ENCODE measurements at places on chromosomes 1 and 21. TPM values are rescaled to one million over a fixed set of nuclear protein-coding genes. Genes with fewer than 3 reads are reported as not detected.

The AGMAT gene
- total RNA-seq: 2.6 TPM

The PTPRU gene
- 6.9 TPM for total RNA-seq

The OVAAL gene
- total RNA-seq: not detected

The RGS13 gene
- not detected for total RNA-seq

The CLDN14 gene
- not detected for total RNA-seq

The TMEM52 gene
- 0.43 TPM for total RNA-seq

The SPATA21 gene
- total RNA-seq: not detected

The CENPF gene
- total RNA-seq: 30.7 TPM

The CFAP141 gene
- total RNA-seq: not detected

The GBP6 gene
- total RNA-seq: not detected

The TMEM240 gene
- 2.3 TPM for total RNA-seq

The FALEC gene
- total RNA-seq: 1.3 TPM

The POLR3GL gene
- total RNA-seq: 14.8 TPM

The EFNA4 gene
- 2.6 TPM for total RNA-seq

The RSPO1 gene
- not detected for total RNA-seq

The CSTB gene
- 16.0 TPM for total RNA-seq

The PKNOX1 gene
- total RNA-seq: 16.8 TPM

The NSUN4 gene
- 22.9 TPM for total RNA-seq

The CSMD2 gene
- total RNA-seq: 3.0 TPM

The CYYR1 gene
- not detected for total RNA-seq

The PTGS2 gene
- total RNA-seq: 3.0 TPM

The ATP8B2 gene
- total RNA-seq: 155 TPM

The TIE1 gene
- under 0.01 TPM for total RNA-seq

The RPE65 gene
- not detected for total RNA-seq

The VHLL gene
- total RNA-seq: 0.32 TPM

The C2CD4D gene
- total RNA-seq: not detected

The LCK gene
- total RNA-seq: 0.43 TPM

The ARMH1 gene
- 0.43 TPM for total RNA-seq

The FAM72B gene
- 5.2 TPM for total RNA-seq

The IFFO2 gene
- 15.5 TPM for total RNA-seq

The ACKR1 gene
- total RNA-seq: not detected

The CACNA1E gene
- not detected for total RNA-seq

The TMEM269 gene
- total RNA-seq: under 0.01 TPM

The PTAFR gene
- total RNA-seq: under 0.01 TPM

The B4GALT3 gene
- total RNA-seq: 22.5 TPM

The SFN gene
- 0.32 TPM for total RNA-seq

The PROX1 gene
- total RNA-seq: under 0.01 TPM

The HNRNPU gene
- 209 TPM for total RNA-seq

The SLC6A17 gene
- under 0.01 TPM for total RNA-seq

The MTR gene
- total RNA-seq: 34.5 TPM

The SLAMF7 gene
- total RNA-seq: not detected

The INSRR gene
- total RNA-seq: not detected

The RXFP4 gene
- not detected for total RNA-seq

The CELA3B gene
- total RNA-seq: not detected

The CNIH3 gene
- 11.3 TPM for total RNA-seq

The S100B gene
- total RNA-seq: not detected

The NECTIN4 gene
- total RNA-seq: 0.32 TPM

The AKNAD1 gene
- 1.6 TPM for total RNA-seq

The CDK18 gene
- 2.2 TPM for total RNA-seq
